AG04450 (cell line): ENCODE measurements at places on chromosomes 12 and 14. TPM values are rescaled to one million over a fixed set of nuclear protein-coding genes. Genes with fewer than 3 reads are reported as not detected.

CLEC2A gene
- polyA plus RNA-seq = not detected in 2 replicates

FBLN5 gene
- 116 and 176 TPM in 2 replicates for polyA plus RNA-seq

CDK2 gene
- polyA plus RNA-seq = 30.6 and 38.8 TPM in 2 replicates

MAP3K9 gene
- 0.22 and 0.24 TPM in 2 replicates for polyA plus RNA-seq

KCNA1 gene
- polyA plus RNA-seq = not detected in 2 replicates

IFNG-AS1 gene
- not detected in 2 replicates for polyA plus RNA-seq

MORN3 gene
- polyA plus RNA-seq = 0.35 and 0.78 TPM in 2 replicates

NKX2-1 gene
- polyA plus RNA-seq = not detected in 2 replicates
